ENCODE measurements at places on chromosomes 7 and 10.

- DNase-seq, result no peak
These were observed at the start of gene DLG5 for GRCh38 chr10:77926566-77927401. Gene DLG5 (minus strand): TSS chr10:77926755. CDS start chr10:77926520, 235 bp downstream.

DNA sequence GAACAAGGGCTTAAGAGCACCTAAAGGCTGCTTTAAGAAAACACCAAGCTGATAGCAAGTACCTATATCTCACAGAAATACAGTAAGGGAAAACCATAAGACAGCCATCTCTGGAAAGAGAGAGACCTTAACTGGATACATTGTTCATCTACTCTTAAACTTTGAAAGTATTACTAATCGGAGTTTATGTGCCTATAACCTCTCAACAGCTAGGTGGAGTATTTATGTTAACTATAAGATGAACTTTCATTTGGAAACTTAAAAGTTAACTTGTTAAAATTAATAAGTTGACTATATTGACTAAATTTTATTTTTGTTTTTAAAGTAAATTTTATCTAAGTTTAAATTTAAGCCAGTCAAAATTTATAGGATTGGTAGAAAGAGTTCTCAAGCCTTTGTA, 90.6 kb downstream of the USP6NL start:
- DNase-seq, result no peak

GRCh38 chr7:1404460-1404809, 54.8 kb downstream of the MICALL2 start:
- DNase-seq, result no peak

DNA sequence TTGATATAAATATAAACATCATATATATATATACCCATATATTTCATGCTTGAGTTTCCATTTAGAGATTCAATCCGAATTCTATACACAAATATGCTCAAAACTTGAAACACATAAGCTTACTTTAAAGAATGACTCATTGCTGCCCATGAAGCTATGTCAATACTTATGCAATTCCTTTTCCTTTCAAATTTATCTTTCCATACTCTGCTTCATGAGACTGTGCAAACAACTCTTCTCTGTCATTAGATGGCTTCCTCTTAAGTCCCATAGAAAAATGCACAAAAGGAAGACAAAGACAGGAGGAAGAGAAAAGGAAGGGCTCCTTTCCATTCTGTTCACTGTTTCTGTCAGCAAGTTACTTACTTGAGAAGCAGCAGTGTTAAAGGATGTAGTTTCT, 895.7 kb upstream of the SORCS1 start:
- DNase-seq, result no peak

- no peak for DNase-seq
These were observed 106.5 kb upstream of the PRR15 start for GRCh38 chr7:29457141-29457561.
